CD4-positive, alpha-beta T cell (primary cell): ENCODE measurements at places on chromosomes 5 and 9.
A peak's percentile ranks its signal among the peaks of the same experiment; 100 is the strongest.

GRCh38 chr9:134055981-134056461 is 11.8 kb downstream of the BRD3 start:
- no peaks in the 10 kb centered on the region for H3K27me3 ChIP-seq
- no peak overlapping the region for H3K4me3 ChIP-seq
- peaks cover 22% of the 10 kb centered on the region for H3K36me3 ChIP-seq
- H3K27ac ChIP-seq: no peak overlapping the region
- H3K4me1 ChIP-seq: peaks cover 44% of the 10 kb centered on the region

- H3K36me3 ChIP-seq: no peaks in the 10 kb centered on the region
- no peaks in the 10 kb centered on the region for H3K4me1 ChIP-seq
- no peak for DNase-seq
- no peak overlapping the region for H3K4me3 ChIP-seq
Observed at GRCh38 chr9:123121457-123121856, 88.0 kb downstream of the GPR21 start.

- peaks cover 3% of the 10 kb centered on the region for H3K36me3 ChIP-seq
- no peak for DNase-seq
- H3K27me3 ChIP-seq: no peaks in the 10 kb centered on the region
Observed at GRCh38 chr9:111728617-111729366, 65.9 kb downstream of the SHOC1 start.

- no peaks in the 10 kb centered on the region for H3K27me3 ChIP-seq
- DNase-seq: no peak
- H3K27ac ChIP-seq: no peak overlapping the region
- no peaks in the 10 kb centered on the region for H3K36me3 ChIP-seq
Observed at GRCh38 chr5:168860081-168860480, 280.9 kb upstream of the PANK3 start.

- H3K4me3 ChIP-seq: no peak overlapping the region
- no peak for DNase-seq
- no peak overlapping the region for H3K27ac ChIP-seq
- H3K36me3 ChIP-seq: no peaks in the 10 kb centered on the region
- no peaks in the 10 kb centered on the region for H3K4me1 ChIP-seq
Observed at GRCh38 chr9:69943148-69943806, 100.4 kb upstream of the MAMDC2 start.

DNA sequence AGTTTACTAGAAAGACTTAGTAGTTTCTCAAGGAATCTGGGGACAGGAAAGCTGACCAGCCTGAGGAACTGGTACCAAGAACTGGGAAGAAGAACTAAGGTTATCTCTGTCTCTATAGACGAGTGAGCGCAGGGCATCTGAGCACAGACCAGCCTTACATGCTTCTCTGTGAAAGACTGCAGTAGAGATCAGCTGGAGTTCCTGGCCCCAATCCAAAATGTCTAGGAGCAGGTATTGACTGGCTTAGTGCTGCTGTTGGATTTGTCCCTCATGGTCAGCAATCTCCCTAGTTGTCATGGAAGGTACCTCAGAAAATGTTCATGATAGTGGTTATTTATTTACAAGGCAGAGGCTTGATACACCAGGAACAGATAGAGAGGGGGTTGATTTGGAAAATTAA is 13.3 kb downstream of the NUP214 start:
- DNase-seq: no peak
- no peaks in the 10 kb centered on the region for H3K4me1 ChIP-seq
- no peak overlapping the region for H3K4me3 ChIP-seq
- H3K27me3 ChIP-seq: no peaks in the 10 kb centered on the region
- peaks cover 93% of the 10 kb centered on the region for H3K36me3 ChIP-seq

GRCh38 chr9:80649001-80649420 is 1040.3 kb downstream of the TLE1 start:
- no peaks in the 10 kb centered on the region for H3K27me3 ChIP-seq
- no peak for DNase-seq
- H3K27ac ChIP-seq: no peak overlapping the region
- H3K4me3 ChIP-seq: no peak overlapping the region
- H3K36me3 ChIP-seq: no peaks in the 10 kb centered on the region

GRCh38 chr5:154498994-154499393 is 21.0 kb upstream of the HAND1 start:
- no peaks in the 10 kb centered on the region for H3K36me3 ChIP-seq
- peaks cover 13% of the 10 kb centered on the region for H3K27me3 ChIP-seq
- no peaks in the 10 kb centered on the region for H3K4me1 ChIP-seq
- no peak overlapping the region for H3K27ac ChIP-seq
- no peak overlapping the region for H3K4me3 ChIP-seq

- DNase-seq: no peak
- no peaks in the 10 kb centered on the region for H3K27me3 ChIP-seq
Observed at GRCh38 chr5:128667751-128668150, 129.7 kb upstream of the FBN2 start.

DNA sequence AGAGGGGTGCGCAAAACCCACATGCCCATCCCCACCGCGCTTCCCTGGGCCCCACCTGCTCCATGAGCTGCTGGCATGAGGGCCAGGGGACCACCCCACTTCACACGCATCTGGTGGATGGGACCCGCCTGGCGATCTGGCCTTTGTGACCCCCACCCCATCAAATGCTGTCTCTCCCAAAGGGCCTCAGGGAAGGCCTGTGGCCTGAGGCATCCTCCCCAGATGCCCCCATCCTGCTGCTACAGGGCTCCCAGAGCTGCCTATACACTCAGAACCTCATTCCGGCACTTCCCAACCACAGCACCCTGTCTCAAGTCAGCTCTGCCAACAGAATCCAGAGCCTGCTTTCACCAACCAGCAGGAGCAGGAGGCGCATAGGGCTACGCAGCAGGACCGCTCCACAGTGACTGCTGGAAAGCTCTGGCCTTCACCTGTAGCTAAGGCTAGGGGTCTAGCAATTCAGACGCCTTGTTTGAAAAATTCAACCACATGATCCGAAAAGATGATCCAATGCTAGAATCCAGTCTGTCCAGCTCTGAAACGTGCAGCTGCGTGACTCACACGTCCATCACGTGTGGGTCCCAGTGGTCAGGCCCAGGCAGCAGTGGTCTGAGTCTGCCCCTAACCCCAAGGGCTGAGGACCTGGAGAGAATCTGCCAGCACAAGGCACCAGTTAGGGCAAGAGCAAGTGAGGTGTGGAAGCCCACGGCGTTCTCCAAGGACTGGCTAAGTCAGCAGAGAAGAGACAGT is 1.4 kb upstream of the SNAPC4 start:
- H3K27ac ChIP-seq: no peak overlapping the region
- peaks cover 69% of the 10 kb centered on the region for H3K4me1 ChIP-seq
- peaks cover 29% of the 10 kb centered on the region for H3K36me3 ChIP-seq

GRCh38 chr5:115069087-115069968 is 100.4 kb downstream of the TRIM36 start:
- peaks cover 8% of the 10 kb centered on the region for H3K4me1 ChIP-seq
- no peaks in the 10 kb centered on the region for H3K36me3 ChIP-seq
- no peak overlapping the region for H3K4me3 ChIP-seq
- peak; percentile 2 for DNase-seq

GRCh38 chr5:139862313-139862712 is 66.7 kb downstream of the PSD2 start:
- H3K27me3 ChIP-seq: peaks cover 9% of the 10 kb centered on the region
- no peak overlapping the region for H3K4me3 ChIP-seq
- DNase-seq: no peak
- no peak overlapping the region for H3K27ac ChIP-seq
- no peaks in the 10 kb centered on the region for H3K36me3 ChIP-seq

DNA sequence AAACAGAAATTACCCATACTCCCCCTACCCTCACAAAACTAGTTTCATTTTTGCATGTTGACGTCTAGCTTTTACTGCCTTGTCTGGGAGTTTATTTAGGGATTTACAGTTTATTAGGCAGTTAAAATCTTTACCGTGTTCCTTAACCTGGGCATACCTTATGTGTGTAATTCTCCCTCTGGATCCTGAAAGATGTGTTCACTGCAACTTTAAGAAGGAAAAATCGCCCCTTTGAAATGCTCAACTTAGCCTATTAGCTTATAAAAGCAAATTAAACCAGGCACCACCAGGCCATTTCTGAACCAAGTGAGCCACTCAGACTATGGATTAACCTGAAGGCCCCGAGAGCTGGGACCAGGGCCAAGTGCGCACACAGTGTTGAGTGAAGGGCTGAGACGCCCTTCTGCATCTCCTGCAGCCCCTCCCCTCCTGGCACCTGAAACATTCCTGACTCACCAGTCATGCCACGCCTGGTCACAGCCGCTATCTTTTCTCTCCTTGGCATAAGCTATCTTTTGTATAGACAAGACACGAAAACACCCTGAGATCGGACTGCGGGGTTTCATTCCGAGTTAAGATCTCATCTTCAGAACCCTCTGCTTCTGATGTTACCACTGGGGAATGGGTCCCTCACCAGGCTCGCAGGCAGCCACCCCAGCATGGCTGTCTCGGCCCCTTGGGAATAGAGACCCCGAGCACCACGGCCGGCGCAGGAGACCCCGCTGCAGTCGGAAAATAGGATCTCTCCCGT is 111.9 kb downstream of the ROR2 start:
- no peak overlapping the region for H3K4me3 ChIP-seq
- peaks cover 2% of the 10 kb centered on the region for H3K4me1 ChIP-seq
- DNase-seq: no peak
- H3K36me3 ChIP-seq: no peaks in the 10 kb centered on the region
- no peak overlapping the region for H3K27ac ChIP-seq
- peaks cover 11% of the 10 kb centered on the region for H3K27me3 ChIP-seq

DNA sequence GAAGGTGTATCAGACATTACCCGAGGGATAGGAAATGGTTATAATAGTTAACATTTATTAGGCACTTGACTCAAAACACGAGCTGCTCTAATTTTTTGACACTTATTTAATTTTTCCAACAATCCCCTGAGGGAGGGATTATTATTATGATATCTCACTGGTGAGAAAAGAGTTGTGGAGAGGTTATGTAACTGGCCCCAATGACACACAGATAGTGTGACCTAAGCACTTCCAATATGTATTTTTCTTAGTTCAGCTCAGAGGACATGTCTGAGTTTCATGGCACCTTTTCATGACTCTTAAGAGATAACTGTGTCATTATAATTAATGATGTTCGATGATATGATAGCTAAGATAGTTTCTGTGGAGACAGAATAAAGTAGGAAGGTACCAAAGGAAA is 86.9 kb downstream of the PTCD2 start:
- H3K27ac ChIP-seq: no peak overlapping the region
- H3K36me3 ChIP-seq: no peaks in the 10 kb centered on the region
- no peaks in the 10 kb centered on the region for H3K27me3 ChIP-seq
- no peaks in the 10 kb centered on the region for H3K4me1 ChIP-seq
- no peak overlapping the region for H3K4me3 ChIP-seq
- no peak for DNase-seq

GRCh38 chr5:131609774-131610173 is 25.3 kb downstream of the RAPGEF6 start:
- peaks cover 2% of the 10 kb centered on the region for H3K36me3 ChIP-seq
- peaks cover 18% of the 10 kb centered on the region for H3K4me1 ChIP-seq
- H3K4me3 ChIP-seq: no peak overlapping the region
- H3K27me3 ChIP-seq: no peaks in the 10 kb centered on the region
- H3K27ac ChIP-seq: no peak overlapping the region

DNA sequence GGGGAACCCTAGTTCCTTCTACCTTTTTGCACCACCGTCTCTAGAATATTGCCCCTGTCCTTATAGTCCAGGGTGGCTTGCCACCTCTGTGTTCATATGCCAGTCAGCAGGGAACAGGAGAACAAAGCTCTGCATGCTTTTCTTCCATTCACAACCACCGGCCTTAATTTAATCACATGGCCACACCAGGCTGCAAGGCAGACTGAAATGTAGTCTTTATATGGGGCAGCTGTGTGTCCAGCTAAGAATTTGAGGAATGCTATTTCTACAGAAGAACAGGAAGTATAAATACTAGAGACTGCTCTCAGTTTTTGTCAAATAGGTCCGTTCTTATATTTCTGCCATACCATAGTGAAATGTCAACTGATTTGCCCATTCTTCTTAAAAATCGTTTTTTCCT is 5.8 kb downstream of the C5orf22 start:
- no peaks in the 10 kb centered on the region for H3K27me3 ChIP-seq
- no peak for DNase-seq
- H3K4me3 ChIP-seq: no peak overlapping the region

DNA sequence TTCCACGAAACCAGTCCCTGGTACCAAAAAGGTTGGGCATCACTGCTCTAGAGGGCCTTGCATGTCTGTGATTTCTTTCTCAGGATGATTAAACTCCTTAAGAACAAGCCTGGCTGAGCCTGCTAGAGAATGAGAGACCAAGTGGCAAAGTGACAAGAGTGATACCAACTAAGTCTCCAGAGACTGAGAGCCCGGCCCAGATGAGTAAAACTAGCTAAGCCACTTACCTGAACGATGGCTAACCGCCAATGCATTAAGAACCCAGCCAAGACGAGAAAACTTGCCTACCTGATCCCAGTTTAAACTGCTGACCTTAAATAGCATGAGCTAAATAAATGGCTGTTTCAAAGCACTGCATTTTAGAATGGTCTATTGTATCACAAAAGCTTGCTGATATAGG is 5.6 kb upstream of the CCDC152 start:
- DNase-seq: no peak
- no peaks in the 10 kb centered on the region for H3K4me1 ChIP-seq
- no peak overlapping the region for H3K27ac ChIP-seq
- H3K4me3 ChIP-seq: no peak overlapping the region

GRCh38 chr5:11851965-11852716 is 52.1 kb downstream of the CTNND2 start:
- H3K27me3 ChIP-seq: no peaks in the 10 kb centered on the region
- H3K4me1 ChIP-seq: no peaks in the 10 kb centered on the region
- H3K4me3 ChIP-seq: no peak overlapping the region

DNA sequence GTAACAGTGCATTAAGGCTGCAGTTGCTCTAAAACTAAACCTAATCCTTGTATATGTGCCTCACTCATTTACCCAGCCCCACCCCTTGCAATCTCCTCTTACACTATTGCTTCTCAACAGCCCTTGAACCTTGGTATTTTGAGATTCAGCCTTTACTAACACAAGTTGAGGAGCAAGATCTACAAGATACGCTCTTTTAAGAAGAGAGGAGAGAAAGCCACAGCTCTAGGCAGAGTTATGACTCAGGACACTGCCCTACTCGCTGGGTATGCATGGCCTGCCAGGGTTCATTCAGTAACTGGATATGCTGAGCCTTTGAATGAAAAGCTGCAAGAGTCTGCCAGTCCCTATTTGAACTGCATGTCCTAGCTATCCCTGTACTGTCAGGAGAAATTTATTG is 219.5 kb downstream of the PCSK5 start:
- H3K4me1 ChIP-seq: no peaks in the 10 kb centered on the region
- H3K27me3 ChIP-seq: no peaks in the 10 kb centered on the region
- H3K4me3 ChIP-seq: no peak overlapping the region
- no peak for DNase-seq
- H3K36me3 ChIP-seq: peaks cover 4% of the 10 kb centered on the region
- no peak overlapping the region for H3K27ac ChIP-seq

- H3K27ac ChIP-seq: no peak overlapping the region
- no peak overlapping the region for H3K4me3 ChIP-seq
- H3K36me3 ChIP-seq: peaks cover 6% of the 10 kb centered on the region
- DNase-seq: no peak
Observed at GRCh38 chr9:99126312-99126711, 21.4 kb downstream of the TGFBR1 start.

DNA sequence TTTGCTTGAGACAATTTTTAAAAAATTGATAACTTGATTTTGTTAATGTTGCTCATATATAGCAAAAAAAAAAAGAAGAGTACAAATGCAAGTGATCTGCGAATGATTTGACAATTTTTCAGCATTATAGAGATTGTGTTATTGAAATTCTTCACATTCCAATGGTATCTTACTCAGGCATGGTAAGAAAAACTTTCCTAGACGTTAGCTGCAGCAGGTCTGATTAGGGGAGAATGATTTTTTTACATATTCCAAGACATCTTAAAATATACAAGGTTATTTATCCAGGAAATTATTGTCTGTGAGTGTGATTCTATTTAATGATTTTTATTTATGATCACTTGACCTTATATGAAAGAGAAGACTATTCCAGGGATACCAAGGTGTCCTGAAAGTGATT is 361.9 kb downstream of the MAT2B start:
- H3K36me3 ChIP-seq: no peaks in the 10 kb centered on the region
- DNase-seq: no peak
- no peaks in the 10 kb centered on the region for H3K4me1 ChIP-seq
